ENCODE measurements at places on chromosomes 6 and 20.

- DNase-seq = no peak
Measured at GRCh38 chr20:62219101-62219991, 732 bp downstream of the HRH3 start.

DNA sequence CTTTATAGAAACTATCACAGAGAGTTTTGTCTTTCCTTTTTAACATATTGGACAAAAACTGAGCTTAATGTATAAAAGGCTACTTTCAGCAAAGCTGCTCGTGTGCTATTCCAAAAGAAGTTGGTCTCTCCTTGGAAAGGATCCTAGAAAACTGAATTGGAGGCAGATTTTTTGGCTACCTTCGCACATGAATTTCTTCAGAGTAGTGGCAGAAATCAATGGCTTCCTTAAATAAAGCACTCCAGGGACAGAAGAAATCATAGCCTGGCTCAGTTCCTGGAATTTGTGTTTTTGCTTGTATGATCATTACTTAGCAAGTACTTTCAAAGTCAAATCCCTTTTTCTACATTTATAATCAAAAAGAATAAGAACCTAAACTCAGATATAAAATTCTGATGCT, 780.3 kb downstream of the PHF3 start:
- no peak for DNase-seq

- DNase-seq = no peak
Measured at GRCh38 chr20:43015566-43015965, 174.1 kb downstream of the PTPRT start.

- no peak for DNase-seq
Measured at GRCh38 chr6:156113631-156114030, 658.0 kb upstream of the NOX3 start.

DNA sequence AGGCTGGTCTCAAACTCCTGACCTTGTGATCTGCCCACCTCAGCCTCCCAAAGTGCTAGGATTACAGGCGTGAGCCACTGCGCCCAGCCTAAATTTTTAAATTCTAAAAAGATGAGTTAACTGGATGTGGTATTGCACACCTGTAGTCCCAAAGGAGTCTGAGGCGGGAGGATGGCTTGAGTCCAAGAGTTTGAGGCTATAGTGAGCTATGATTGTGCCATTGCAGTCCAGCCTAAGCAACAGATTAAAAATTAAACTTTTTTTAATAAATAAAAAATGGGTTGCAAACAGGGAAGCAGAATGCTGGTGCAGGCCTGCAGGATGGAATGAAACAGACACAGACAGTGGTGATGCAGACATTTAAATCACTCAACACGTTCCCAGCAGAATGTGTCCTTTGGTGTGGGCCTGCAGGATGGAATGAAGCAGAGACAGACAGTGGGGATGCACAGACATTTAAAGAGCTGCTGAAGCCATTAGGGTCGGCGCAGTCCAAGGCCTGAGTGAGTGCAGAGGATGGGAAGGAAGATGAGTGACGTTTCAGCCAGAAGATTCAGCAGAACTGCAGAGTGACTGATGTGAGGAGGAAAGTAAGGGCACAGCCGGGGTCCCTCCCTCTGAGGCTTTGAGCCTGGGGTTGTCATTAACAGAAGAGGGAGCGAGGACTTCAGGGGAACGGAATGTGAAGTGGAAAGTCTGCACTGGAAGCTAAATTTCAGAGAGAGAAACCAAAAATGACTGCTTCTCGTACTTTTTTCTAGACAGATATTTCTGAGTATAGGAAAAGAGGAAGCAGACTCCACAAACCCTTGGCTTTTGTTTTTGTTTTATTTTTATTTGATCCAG, 117.5 kb downstream of the RIN2 start:
- no peak for DNase-seq

GRCh38 chr20:17431621-17432364, 99.4 kb downstream of the BFSP1 start:
- DNase-seq = no peak

GRCh38 chr20:56690531-56691175, 61.5 kb downstream of the TFAP2C start:
- DNase-seq = no peak

DNA sequence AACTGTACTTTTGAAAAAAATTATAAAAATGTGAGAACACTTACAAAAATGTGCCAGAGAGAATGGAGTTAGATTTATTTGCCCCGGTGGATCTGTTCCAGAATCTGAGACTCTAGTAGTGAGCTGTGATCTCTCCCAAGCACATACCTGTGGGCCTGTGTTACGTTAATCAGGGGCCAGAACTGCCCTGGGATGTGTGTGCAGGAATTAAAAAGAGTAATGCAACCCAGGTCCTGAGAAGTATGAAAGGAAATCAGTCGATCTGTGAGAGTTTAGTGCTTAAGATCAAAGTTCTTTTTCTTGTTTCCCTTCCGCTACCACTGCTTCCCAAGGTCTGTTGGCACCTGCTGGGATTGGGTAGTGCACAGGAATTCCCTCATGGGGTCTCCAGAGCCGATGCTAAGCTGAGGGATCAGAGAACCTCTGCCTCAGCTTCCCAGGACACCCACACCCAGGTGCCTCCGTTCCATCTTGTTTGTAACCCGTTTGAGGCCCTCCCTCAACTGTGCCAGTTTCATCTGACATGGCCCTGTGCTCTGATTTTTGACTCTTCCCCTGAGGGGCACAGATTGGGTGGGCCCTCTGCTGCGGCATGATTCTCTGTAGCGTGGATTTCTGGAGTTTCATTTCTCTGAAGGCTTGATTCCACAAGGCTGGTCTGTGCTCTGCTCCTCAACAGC, 87.7 kb downstream of the RREB1 start:
- no peak for DNase-seq

DNA sequence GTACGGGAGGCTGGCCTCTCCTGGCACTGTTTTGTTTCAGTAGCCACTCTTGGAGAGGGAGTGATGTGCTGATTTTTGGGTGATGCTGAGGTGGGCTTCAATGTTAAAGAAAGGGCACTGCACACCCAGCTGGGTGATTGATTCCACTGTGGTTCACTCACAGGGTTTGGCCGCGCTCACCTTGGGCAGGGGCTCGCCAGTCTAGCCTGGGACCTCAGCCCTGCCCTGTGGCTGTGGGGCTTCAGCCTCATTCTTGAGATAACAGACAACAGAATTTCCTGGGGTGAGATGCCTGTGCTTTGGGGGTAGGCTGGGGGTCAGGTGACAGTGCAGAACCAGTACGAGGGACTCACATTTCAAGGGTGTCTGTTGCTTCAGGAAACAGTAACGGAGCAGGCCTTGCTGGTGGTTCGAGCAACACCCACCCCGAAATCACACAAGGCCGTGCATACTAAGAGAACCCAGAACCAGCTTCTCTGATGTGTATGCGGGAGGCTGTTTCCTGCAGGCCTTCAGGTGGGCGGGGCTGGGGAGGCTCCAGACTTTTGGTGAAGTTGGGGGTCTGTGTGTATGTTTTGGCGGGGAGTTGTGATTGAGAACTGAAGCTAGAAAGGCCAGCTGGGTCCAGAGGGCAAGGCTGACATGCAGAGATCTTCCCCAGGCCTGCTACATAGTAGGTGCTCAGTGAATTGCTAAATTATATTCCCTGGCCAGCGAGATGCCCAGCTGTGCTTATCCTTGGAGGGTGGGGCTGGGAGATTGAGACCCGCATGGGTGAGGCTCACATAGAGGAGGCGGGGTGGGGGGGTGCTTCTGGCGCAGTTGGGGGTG, 154.2 kb upstream of the RNF24 start:
- DNase-seq = no peak
